ENCODE measurements at places on chromosomes 7 and 10. TPM values are rescaled to one million over a fixed set of nuclear protein-coding genes. Genes with fewer than 3 reads are reported as not detected.

DNA sequence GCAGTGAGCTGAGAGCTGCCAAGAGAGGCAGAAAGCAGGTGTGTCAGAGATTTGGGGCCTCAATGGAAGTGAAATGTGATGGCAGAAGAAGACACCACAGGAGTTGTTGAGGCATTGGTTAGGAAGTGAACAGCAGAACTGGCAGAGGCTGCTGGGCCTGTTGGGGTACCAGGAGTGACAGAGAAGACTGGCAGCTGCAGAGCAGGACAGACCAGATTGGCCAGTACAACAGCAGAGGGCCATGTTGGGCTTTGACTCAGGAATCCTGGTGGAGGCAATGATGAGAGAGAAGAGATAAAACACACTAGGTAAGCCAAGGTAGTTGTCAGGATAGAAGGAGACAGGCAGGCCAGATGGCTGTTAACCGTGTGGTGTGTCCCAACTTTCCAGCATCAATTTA lies 19.9 kb upstream of the HERPUD2 start:
- DNase-seq, result peak; percentile 72

Gene PNLIPRP3
- total RNA-seq, result not detected

- no peak for DNase-seq
Measured at GRCh38 chr10:112791447-112791846, 158.6 kb upstream of the TCF7L2 start.

Gene NSUN5
- total RNA-seq, result 66.8 TPM

DNA sequence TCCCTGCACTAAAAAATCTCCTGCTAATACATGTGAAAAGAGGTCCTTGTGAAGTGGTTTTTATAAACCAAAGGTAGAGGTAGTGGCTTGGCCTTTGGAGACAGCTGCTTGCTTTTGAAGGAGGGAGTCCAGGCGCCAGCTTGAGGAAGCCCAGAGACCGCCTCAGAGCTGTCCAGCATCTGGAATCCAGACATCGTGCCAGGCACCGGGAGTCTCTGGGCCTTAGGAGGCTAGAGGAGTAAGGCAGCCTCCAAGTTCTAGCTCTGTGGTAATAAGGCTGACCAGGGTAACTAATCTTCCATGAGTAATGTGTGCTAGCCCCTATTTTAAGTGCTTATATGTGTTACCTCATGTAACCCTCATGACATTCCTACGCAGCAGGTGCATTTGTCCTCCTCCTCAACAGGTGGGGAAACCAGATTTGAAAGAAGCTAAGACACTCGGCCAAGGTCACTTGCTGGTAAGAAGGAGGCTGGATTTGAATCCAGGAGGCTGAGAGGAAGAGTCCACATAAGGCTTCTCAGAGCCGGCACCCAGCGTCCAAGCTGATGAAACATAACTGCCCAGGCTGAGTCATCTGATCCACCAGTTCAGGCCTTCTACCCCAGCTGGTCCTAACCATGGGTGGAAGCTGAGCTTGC lies 26.1 kb downstream of the PRLHR start:
- no peak for DNase-seq

DNA sequence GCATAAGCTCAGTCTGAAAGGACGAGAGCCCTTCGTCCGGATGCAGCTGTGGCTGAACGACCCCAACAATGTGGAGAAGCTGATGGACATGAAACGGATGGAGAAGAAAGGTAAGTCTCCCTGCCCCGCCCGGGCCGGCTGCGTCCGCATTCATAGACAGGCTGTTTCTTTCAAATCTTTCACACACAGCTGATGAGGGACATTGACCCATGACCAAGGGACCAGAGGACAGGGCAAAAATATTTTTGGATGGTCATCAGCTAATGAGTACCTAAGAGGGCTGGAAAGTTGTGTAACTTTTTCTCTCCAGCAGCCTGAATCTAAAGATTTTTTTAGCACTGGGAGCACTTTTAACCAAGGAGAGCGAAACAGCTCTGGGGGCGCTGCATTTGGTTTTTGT lies 52.5 kb upstream of the SH2B2 start:
- no peak for DNase-seq

DNA sequence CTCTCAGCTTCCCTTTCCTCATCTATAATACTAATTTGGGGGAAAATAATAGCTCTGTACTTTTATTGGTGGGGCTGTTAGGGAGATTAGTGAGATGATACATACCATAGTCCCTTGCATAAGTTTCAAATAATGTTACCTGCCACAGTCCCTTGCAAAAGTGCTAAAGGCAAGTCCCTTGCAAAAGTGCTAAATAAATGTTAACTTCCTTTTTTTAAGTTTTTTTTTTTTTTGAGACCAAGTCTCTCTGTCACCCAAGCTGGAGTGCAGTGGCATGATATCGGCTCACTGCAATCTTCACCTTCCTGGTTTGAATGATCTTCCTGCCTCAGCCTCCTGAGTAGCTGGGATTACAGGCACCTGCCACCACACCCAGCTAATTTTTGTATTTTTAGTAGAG lies 43.4 kb upstream of the SRGN start:
- no peak for DNase-seq

Data from G401 (cell line).